ENCODE measurements at places on chromosomes 11 and 22. TPM values are rescaled to one million over a fixed set of nuclear protein-coding genes. Genes with fewer than 3 reads are reported as not detected.

The SYNGR1 gene
- under 0.01 TPM for total RNA-seq

DNA sequence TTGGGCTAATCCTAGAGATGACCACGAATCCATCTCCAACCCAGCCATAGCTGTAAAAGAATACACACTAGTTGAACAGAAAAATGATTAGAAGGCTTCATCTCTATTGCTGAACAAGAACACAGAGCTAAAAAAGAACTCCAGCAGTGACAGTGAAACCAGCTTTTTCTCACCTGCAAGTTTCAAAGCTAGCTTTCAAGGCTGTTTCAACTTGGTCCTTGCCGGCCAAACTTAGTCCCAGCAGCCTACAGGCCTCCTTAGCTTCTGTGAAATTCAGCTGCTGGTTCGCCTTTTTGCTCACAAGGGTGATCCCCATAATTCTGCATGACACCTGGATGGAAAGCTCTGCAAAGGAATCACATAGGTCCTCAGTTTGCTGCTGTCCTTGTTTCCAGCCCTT, 4.4 kb downstream of the LYVE1 start:
- DNase-seq = no peak

DNA sequence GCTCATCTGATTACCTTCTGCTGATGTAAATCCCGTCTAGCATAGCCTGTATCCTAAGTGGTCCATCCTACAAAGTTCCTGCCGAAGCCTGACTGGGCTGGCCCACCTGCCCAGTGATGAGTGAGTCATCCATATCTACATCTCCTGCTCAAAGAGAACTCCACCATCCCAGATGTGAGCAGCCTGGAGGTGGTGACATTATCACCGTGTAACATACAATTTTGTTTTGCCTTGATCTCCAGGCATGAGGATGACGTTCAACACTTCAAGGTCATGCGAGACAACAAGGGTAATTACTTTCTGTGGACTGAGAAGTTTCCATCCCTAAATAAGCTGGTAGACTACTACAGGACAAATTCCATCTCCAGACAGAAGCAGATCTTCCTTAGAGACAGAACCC, 5.6 kb downstream of the TMA7B start:
- DNase-seq = no peak

- no peak for DNase-seq
Observed at GRCh38 chr11:119108146-119108856, 1.2 kb downstream of the C2CD2L start.

- no peak for DNase-seq
Observed at GRCh38 chr11:114034956-114035355, 24.6 kb upstream of the ZBTB16 start.

- no peak for DNase-seq
Observed at GRCh38 chr11:84675396-84676025, 951.6 kb downstream of the DLG2 start.

GRCh38 chr11:38274031-38274430, 1676.0 kb upstream of the RAG2 start:
- no peak for DNase-seq

DNA sequence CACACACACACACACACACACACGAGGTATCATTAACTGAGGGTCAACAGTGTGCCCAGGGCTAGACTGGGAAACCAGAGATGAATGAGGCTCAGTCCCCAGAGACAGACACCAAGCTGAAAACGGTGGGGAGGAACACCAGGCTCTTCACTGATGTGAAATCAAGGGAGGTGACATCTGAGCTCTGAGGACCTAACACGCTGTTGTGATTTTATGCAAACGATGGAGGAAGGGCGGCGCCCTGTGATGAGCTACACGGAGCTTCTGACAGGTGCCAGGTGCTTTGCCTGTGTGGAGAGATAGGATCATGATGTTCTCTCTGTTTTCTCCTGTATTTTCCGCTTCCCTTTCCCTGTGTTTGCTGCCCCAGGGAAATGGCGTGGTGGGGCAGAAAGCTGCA, 6.5 kb upstream of the CYB5R3 start:
- DNase-seq = no peak

DNA sequence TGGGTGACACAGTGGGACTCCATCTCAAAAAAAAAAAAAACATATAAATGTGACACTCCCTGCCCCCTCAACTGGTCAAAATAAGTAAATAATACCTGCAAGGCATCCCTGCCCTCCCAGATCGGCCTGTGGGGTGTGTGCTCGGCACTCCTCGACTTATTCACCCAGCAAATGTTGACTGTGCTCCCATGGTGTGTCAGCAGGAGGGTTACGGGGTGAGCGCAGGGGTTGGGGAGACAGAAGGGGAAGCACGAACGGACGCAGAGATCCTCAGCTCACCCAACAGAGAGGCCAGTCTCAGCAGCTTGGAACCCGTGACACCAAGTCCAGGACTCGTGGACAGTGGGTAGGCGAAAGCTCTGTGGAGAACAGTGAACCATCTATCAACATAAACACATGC, 1.6 kb upstream of the ADM2 start:
- DNase-seq = no peak

DNA sequence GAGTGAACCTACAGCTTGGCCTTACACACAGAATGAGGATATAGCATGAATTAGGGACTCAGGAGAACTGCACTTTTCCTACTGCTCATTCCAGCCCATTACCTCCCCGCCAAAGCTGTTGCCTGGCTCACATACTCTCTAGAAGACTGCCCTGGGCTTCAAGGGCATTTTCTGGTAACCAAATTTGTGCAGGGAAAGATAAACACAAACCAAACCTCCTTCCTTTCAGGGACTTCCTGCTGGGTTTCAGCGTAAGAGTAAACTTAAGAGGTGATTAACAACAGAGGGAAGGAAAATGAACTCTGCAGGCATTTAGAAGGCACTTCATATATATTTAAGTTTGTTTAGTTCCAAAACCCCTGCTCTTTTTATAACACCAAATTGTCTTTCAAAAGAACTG, 194.9 kb downstream of the SWAP70 start:
- DNase-seq = no peak

DNA sequence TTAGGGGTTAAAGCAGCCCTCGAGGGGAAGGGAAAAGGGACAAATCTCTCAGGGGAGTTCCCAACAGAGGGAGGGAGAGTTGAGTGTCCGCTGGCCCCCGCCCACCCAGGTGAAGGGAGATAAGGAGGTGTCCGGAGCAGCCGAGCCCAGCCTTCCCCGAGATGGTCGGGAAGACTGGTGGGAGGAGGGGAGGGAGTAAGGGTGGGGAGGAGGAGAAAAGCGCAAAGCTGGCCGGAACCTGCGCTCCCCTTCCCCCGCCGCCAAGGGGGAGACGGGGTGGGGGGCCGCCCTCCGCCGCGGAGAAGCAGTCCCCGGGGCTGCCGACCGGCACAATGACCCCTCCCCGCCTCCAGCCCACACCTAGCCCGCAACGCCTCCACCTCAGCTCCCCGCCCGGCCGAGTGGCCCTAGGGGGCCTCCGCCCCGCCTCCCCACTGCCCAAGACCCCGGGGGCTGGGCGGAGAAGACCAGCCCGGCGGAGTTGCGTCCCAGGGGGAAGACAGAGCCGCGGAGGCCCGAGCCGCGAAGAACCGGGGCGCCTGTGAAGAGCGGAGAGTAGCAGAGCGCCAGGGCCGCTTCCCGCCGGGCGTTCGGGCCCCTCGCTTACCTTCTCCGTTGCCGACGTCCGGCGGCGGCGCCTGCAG, 479 bp downstream of the RSF1 start:
- DNase-seq = peak; percentile 46

All from lung microvascular endothelial cell (primary cell).